Vagina (tissue), 2 donors: ENCODE measurements at places on chromosomes 5 and 9. TPM values are rescaled to one million over a fixed set of nuclear protein-coding genes. Genes with fewer than 3 reads are reported as not detected.

GRCh38 chr5:84131372-84131771 lies 253.3 kb downstream of the EDIL3 start:
- no peak overlapping the region for H3K27ac ChIP-seq
- no peaks in the 10 kb centered on the region for H3K36me3 ChIP-seq
- DNase-seq: no peak
- H3K27me3 ChIP-seq: no peaks in the 10 kb centered on the region
- no peaks in the 10 kb centered on the region for H3K4me1 ChIP-seq

- H3K36me3 ChIP-seq: no peaks in the 10 kb centered on the region
- H3K4me3 ChIP-seq: no peak overlapping the region
- no peak overlapping the region for H3K27ac ChIP-seq
- H3K4me1 ChIP-seq: no peaks in the 10 kb centered on the region
- DNase-seq: no peak
Measured at GRCh38 chr9:36725777-36726356, 153.2 kb downstream of the MELK start.

DNA sequence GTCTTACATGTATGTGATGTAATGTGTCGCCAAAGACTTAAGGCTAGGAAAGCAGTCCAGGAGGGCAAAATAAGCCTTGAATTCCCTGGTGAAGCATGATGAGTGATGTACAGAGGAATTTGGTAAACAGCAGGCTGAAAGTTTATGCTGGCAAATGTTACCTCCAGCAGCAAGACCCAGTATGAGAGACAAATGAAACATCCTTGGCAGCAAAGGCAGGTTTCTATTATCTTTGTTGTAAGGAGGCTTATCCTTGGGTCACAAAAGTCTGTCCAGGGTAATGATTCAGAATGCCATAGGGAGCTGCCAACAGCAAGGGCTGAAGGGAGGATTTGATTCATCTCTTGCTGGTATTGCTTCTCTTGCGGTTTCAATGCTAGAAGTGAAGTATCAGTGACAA lies 75.9 kb upstream of the HTR4 start:
- H3K36me3 ChIP-seq: no peaks in the 10 kb centered on the region
- no peaks in the 10 kb centered on the region for H3K27me3 ChIP-seq
- no peaks in the 10 kb centered on the region for H3K4me1 ChIP-seq
- H3K4me3 ChIP-seq: no peak overlapping the region

FAF2 gene
- total RNA-seq: 25.3 TPM

NXNL2 gene
- total RNA-seq: 2.5 TPM

- H3K27me3 ChIP-seq: no peaks in the 10 kb centered on the region
- H3K4me1 ChIP-seq: peaks cover 30% of the 10 kb centered on the region
- no peaks in the 10 kb centered on the region for H3K36me3 ChIP-seq
- DNase-seq: no peak
- no peak overlapping the region for H3K27ac ChIP-seq
Measured at GRCh38 chr5:136062366-136063274, 33.8 kb downstream of the TGFBI start.

GRCh38 chr9:2489838-2490314 lies 131.7 kb upstream of the VLDLR start:
- H3K36me3 ChIP-seq: no peaks in the 10 kb centered on the region
- H3K4me1 ChIP-seq: no peaks in the 10 kb centered on the region
- no peak for DNase-seq
- H3K27me3 ChIP-seq: no peaks in the 10 kb centered on the region
- no peak overlapping the region for H3K4me3 ChIP-seq

- no peak overlapping the region for H3K27ac ChIP-seq
- no peak overlapping the region for H3K4me3 ChIP-seq
- no peak for DNase-seq
- no peaks in the 10 kb centered on the region for H3K4me1 ChIP-seq
- no peaks in the 10 kb centered on the region for H3K27me3 ChIP-seq
- no peaks in the 10 kb centered on the region for H3K36me3 ChIP-seq
Measured at GRCh38 chr5:32514806-32515205, 70.3 kb upstream of the ZFR start.
